ENCODE measurements at places on chromosomes 16 and 17.

GRCh38 chr17:4531988-4532736 lies 23.0 kb downstream of the MYBBP1A start:
- DNase-seq: no peak

DNA sequence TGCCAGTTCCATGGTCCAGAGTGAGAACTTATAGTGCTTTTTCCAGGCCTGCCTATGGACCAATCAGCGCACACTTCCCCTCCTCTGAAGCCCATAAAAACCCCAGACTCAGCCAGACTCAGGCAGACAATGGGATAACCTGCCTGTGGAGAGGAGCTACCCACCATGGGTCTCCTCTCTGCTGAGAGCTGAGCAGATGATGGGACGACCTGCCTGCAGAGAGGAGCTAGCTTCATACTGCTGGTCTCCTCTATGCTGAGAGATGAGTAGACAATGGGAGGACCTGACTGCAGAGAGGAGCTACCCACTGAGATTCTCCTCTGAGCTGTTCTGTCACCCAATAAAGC lies 144.7 kb downstream of the MYO1D start:
- no peak for DNase-seq

- no peak for DNase-seq
Observed at GRCh38 chr17:38910325-38910724, 15.1 kb upstream of the LASP1NB start.

DNA sequence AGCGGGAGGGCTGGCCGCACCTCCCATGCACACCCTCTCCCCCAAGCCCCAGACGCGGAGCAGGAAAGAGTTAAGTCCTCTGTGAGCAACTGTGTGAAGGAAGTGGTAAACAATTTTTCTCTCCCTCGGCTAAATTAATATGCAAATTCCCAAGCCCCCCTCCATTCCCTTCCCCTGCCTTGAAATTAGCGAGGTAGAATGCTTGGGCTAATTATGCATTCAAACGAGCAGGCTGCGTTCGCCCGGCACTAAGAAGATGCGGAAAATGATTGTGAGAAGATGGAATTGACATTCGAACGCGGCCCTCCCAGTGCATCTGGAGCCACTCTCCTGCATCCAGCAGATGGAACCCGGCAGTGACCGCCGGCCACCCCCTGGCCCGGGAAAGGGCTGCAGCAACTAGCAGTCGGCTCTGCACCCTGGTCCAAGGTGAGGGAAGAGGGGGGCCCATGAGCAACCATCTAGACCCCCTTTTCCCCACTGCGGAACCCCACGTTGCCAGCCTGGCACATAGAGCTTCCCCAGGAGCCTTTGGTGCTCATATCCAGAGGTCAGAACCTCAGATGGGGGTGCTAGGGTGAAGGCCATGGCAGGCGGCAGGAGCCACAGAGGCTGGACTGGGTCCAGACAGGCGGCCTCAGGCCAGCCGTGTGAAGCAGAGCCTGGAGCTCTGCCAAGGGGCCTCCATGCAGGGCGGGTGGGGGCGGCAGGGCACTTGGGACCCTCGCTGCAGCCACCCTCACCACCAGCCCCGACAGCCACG lies 49.1 kb upstream of the ACSF3 start:
- DNase-seq: no peak

- no peak for DNase-seq
Observed at GRCh38 chr16:31888735-31889134, 15.1 kb downstream of the ZNF267 start.

- no peak for DNase-seq
Observed at GRCh38 chr17:52026075-52026474, 132.4 kb downstream of the CA10 start.
